ENCODE measurements at places on chromosomes 7 and 10. TPM values are rescaled to one million over a fixed set of nuclear protein-coding genes. Genes with fewer than 3 reads are reported as not detected.

Gene RBP4
- not detected for total RNA-seq

DNA sequence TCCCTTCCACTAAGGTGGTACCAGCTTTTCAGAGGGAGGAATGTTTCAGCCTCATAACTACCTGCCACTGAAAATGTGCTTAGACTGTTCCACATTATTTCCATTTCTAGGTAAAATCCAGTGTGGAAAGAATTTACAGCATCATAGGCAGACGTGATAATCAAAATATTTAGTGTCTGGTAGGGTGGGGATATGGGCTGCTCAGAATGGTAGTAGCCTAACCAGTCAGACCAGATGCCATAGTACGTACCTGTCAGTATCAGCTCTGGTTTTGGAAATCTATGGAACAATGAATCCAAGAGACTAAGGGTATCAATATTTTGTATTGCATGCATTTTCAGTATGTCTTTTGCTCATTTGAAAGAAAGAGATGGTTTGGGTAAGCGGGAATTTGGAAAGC lies 76.8 kb upstream of the APBB1IP start:
- no peak overlapping the region for H3K4me3 ChIP-seq
- H3K4me1 ChIP-seq, result peaks cover 13% of the 10 kb centered on the region
- H3K27ac ChIP-seq, result no peak overlapping the region
- no peaks in the 10 kb centered on the region for H3K27me3 ChIP-seq
- DNase-seq, result no peak

Gene TPK1
- total RNA-seq, result 26.4 TPM

Gene PON1
- not detected for total RNA-seq

DNA sequence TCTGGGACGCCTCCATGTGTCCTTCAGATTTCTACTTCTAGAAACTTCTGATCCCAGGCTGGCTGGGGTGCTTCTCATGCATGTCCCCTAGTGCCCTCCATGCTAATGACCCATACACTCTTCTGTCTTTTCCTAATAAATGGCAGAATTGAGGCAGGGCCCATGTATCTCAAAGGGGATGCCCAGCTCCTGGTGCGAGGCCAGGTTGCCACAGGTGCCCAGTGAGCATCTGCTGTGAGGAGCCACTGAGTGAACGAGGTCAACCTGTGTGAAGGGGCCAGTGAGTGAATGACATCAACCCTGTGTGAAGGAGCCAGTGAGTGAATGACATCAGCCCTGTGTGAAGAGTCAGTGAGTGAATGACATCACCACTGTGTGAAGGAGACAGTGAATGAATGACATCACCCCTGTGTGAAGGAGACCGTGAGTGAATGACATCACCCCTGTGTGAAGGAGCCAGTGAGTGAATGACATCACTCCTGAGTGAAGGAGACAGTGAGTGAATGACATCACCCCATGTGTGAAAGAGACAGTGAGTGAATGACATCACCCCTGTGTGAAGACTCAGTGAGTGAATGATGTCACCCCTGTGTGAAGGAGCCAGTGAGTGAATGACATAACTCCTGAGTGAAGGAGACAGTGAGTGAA lies 478.9 kb downstream of the PTPRN2 start:
- H3K4me1 ChIP-seq, result no peaks in the 10 kb centered on the region
- peaks cover 4% of the 10 kb centered on the region for H3K27me3 ChIP-seq
- DNase-seq, result no peak
- no peak overlapping the region for H3K27ac ChIP-seq
- no peaks in the 10 kb centered on the region for H3K36me3 ChIP-seq

DNA sequence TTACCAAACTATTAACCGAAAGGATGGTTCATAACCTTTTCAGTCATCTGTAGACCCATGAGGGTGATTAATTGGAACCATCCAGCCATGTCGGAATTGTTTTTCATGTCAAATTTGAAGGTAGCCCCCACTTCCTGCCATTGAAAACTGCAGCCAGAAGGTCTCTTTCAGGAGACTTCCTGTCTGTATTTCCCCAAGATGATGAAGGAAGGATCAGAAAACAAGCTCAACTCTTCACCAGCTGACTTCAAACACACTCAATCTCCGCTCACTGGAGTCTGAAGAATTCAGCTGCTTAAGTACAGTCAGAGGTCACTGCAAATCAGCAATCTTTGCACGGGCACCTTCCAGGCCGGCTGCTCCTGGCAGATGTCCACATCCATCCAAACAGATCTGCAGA lies 291.7 kb upstream of the NPVF start:
- peak; percentile 35 for DNase-seq
- H3K4me3 ChIP-seq, result no peak overlapping the region
- peaks cover 45% of the 10 kb centered on the region for H3K4me1 ChIP-seq
- H3K36me3 ChIP-seq, result no peaks in the 10 kb centered on the region
- no peaks in the 10 kb centered on the region for H3K27me3 ChIP-seq

GRCh38 chr7:584820-585219 lies 65.2 kb upstream of the PDGFA start:
- peak overlapping the region; percentile 95 for H3K27ac ChIP-seq
- peak overlapping the region; percentile 85 for H3K4me3 ChIP-seq
- peaks cover 46% of the 10 kb centered on the region for H3K36me3 ChIP-seq
- DNase-seq, result no peak

DNA sequence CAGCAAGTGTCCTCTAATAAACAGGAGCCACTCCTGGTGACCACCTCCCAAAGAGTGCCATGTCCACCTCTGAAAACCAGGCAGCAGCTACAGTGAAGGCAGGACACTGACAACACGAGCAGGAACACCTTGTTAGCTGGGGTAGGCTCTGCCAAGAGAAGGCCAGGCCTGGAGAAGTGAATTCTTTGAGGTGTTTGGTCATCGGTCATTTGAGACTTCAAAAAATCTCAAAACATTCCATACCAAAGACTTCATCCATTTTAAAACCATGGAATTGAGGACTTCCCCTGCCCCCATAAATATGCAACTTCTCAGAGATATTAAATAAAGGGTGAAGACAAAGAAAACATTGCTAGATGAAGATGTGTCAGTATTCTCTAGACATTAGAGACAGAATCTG lies 28.4 kb upstream of the OPALIN start:
- H3K27me3 ChIP-seq, result peaks cover 3% of the 10 kb centered on the region
- H3K27ac ChIP-seq, result no peak overlapping the region
- H3K4me3 ChIP-seq, result no peak overlapping the region
- H3K36me3 ChIP-seq, result no peaks in the 10 kb centered on the region
- no peak for DNase-seq
- H3K4me1 ChIP-seq, result no peaks in the 10 kb centered on the region

Gene GPER1
- not detected for total RNA-seq
